ENCODE measurements at places on chromosomes 4 and X.

- DNase-seq: no peak
These were observed 853.7 kb downstream of the FAT4 start for GRCh38 chr4:126168484-126168883.

DNA sequence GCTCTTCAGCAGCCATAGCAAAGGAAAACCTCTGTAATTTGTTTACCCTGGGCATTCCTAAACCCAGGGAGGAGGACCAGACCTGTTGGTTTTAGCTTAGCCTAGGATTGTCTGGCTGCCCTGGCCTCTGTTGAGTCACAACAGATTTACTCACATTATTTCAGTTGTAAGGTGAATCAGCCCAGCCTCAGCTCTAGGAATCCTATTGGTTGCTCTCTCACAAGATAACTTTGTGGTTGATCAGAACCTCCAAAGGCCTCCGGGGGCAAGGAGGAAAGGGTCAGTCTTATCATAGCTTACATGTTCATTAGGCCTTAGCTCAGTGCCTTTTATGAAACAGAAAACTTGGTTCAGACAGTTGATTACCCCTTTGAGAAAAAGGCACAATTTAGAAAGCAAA is 41.0 kb downstream of the PDK3 start:
- no peak for DNase-seq

DNA sequence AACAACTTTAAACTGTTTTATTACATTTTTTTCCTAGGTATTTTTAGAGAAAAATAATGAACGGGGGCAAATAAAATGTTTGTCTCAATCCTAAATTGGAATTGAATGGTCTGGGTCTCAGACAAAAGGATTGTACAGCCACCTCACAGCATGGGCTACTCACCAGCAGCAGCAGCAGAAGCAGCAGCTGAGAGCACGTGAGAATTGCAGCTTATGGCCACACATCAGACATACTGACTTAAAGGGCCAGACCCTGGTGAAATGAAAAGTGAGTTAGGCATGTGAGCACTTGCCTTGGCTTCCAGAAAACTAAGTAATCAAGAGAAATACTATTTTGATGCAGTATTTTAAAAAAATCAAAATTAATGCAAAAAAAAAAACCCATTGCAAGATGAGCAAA is 56.6 kb downstream of the AASDH start:
- DNase-seq: no peak

GRCh38 chr4:48051078-48051477 is 34.5 kb downstream of the NIPAL1 start:
- no peak for DNase-seq

GRCh38 chr4:188113156-188113555 is 3.8 kb upstream of the TRIML2 start:
- DNase-seq: no peak

DNA sequence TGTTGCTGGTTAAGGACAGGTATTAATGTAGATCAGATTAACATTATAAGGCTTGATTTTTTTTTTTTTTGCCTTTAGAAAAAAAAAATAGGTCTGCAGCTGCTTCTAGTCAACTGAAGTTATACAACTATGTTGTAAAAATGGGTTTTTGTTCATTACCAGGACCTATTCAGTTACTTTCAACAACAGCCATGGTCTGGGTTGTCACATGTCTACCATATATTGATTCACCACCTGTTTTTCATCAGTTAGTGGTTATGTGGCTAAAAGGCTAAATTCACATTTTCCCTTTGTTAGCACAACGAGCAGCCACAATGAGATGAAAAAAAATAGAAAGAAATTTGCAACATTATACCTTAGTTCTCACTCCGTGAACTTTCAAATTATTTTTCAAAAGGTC is 45.5 kb downstream of the GLRB start:
- no peak for DNase-seq

DNA sequence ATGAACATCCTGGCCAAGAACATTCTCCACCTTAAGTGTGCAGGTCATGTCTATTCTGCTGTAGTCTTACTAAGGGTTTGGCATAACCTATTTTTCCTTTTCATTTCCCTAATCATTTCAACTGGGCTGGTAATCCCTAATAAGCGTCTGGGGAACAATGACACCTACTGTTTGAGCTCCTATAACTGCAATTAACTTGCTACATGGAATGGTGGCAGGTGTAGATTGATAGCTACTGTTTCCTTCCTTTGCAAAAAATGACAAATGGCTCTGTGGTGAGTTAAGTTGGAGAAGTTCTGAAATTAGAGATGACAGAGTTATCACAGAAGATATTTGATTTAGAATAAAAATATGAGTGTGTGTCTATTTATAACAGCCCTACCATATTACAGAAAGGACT is 104.5 kb upstream of the NAP1L5 start:
- no peak for DNase-seq

DNA sequence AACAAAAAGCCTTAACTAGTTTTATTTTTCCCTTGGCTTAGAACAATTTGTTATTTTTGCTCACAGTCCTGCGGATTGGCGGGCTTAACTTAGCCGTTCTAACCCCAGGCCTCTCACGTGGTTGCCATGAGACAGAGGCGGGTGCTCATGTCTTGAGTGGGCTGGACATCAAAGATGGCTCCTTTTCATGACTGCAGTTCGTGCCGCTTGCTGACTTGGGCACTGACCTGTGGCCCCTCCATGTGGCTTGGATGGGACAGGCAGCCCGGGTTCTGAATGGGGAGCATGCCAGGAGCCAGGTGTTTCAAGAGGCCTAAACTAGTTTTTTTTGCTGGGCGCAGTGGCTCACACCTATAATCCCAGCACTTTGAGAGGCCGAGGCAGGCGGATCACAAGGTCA is 40.7 kb downstream of the CDS1 start:
- no peak for DNase-seq

DNA sequence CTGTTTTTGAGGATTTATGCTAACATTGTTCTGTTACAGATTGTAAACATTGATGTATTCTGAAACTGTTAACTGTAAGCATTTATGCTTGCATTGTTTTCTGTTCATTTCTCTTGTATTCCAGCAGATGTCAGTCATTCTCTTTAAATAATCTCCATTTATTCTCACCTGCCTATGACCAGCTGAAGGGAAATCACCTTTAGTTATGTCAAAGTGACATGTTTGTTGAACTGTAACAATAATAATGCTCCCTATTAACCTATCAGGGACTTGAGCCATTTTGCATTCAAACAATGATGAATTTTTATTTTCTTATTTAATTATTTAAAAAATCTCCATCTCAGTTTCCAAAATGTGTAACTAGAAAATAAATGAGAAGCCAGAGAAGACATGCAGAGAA is 58.0 kb downstream of the SPCS3 start:
- DNase-seq: no peak

GRCh38 chrX:9566150-9566621 is 101.3 kb downstream of the TBL1X start:
- DNase-seq: no peak

GRCh38 chr4:147049946-147050345 is 104.3 kb upstream of the TTC29 start:
- no peak for DNase-seq

DNA sequence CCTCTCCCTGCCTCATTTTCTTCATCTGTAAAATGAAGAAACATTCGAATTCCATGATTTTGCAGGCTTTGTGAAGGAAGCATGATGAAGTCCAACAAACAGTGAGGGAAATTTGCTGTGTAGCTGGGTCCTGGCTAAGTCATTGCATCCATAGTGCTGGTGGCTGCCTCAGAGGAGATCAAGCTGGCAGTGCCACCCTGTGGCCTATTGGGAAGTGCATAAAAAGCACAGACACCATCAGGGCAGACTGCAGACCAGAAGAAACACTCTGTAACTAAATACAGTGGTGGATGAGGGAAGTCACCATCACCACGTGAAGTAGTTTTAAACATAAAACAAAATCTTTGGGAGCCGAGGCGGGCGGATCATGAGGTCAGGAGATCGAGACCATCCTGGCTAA is 40.7 kb upstream of the DDX3X start:
- no peak for DNase-seq

- no peak for DNase-seq
These were observed 199.9 kb upstream of the NEIL3 start for GRCh38 chr4:177109769-177110168.

DNA sequence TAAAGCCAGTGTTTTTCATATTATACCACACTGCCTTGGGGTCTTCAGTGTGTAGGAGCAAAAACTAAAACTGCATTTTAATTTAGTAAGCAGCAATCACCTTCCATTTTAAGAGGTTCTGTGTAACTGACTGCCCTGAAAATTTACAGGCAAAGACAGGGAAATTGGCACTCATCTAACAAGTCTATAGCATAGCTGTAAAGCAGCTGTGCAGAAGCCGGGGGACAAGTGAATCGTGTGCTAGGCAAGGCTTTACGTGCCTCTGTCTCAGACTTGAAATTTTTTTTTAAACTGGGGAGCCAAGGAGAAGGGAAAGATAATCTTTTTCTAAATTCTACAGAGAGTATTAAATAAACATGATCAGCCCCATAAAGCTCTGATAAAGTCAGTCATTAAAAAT is 39.7 kb downstream of the TSPAN5 start:
- DNase-seq: no peak

- no peak for DNase-seq
These were observed 387.7 kb upstream of the TEX13C start for GRCh38 chrX:124931958-124932357.

DNA sequence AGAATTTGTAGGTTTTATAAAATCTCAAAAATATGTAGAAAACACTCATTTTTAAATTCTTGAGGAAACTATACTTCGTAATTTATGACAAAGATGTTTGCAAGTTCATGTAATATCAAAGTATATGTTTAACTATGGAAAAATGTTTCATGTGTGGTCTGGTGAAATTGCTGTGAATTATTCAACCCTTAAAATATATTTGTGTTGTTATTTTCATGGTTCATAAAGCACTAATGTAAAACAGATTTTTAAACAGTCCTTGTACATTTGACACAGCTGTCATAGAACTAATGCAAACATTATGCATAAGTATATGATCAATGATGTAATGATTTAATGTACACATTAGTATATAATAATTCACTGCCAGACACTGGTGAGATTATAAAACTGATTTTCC is 83.1 kb upstream of the ARSJ start:
- DNase-seq: no peak

GRCh38 chr4:74830928-74831327 is 36.6 kb upstream of the BTC start:
- no peak for DNase-seq

- no peak for DNase-seq
These were observed 28.7 kb upstream of the SMIM10L2A start for GRCh38 chrX:135393051-135393450.

GRCh38 chr4:186297013-186297645 is 31.1 kb downstream of the F11 start:
- no peak for DNase-seq

DNA sequence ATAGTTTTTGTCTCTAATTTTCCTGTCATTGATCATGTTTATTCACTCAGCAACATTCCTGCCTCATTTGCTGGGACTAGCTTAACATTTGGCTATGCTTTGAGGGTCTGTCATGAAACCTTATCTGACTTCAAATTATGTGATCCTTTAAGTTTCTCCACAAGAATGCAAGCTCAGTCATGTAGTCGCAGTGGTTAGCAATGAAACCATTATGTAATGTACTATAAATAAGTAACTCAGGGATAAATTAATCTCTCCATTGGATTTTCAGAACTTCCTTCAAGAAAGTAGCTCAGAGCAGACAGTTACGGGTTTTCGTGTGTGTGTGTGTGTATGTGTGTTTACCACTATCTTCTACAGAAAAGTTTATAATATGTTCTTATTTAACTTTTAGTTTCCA is 993.6 kb downstream of the ADGRL3 start:
- DNase-seq: no peak
